ENCODE measurements at places on chromosomes 7 and 10. TPM values are rescaled to one million over a fixed set of nuclear protein-coding genes. Genes with fewer than 3 reads are reported as not detected.

PROSER2 gene
- 1.1 TPM for total RNA-seq

SAP25 gene
- total RNA-seq: 23.4 TPM

TMEM270 gene
- total RNA-seq: not detected

CAMK2B gene
- total RNA-seq: 0.86 TPM

FKBP6 gene
- total RNA-seq: not detected

MINDY4 gene
- total RNA-seq: 1.9 TPM

CALD1 gene
- 20.0 TPM for total RNA-seq

- no peak overlapping the region for H3K4me3 ChIP-seq
- H3K27ac ChIP-seq: no peak overlapping the region
- no peaks in the 10 kb centered on the region for H3K4me1 ChIP-seq
- no peaks in the 10 kb centered on the region for H3K36me3 ChIP-seq
Measured at GRCh38 chr7:146370171-146370570, 253.6 kb downstream of the CNTNAP2 start.

DNA sequence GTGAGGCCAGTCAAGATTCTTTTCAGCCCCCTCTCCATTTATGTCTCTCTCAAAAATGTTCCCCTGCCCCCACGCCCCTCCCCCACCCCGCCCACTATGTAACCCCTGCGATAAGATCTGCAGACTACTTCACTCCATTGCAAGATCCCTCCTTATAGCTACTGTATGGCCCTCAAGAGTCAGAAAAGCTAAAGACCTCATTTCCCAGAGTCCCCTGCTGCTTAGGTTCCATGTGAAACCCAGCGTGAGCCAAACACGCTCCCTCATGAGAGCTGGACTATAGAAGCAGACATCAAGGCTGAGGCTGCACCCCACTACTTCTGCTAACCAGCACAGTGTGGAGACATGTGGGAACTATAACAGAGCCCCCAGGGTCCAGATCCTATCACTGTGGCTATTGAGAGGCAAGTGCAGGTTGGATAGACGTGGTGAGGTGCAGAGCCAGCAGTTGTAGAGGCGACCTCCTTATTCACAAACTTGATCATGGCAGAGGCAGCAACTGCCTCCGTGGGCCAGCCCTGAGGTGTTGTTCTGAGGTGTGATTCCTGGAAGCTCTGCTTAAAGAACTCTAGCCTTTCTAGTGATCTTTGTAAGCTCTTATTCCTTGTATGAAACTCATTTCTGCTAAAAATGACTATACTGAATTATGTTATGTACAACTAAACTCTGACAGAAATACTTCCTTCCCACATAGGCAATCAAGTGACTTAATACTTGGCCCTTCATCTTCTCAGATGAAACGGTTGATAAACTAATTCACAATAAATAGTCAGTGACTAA lies 117.0 kb upstream of the ARID5B start:
- no peaks in the 10 kb centered on the region for H3K27me3 ChIP-seq
- H3K4me1 ChIP-seq: peaks cover 72% of the 10 kb centered on the region
- DNase-seq: peak; percentile 51
- H3K36me3 ChIP-seq: no peaks in the 10 kb centered on the region
- peak overlapping the region; percentile 61 for H3K4me3 ChIP-seq
- peak overlapping the region; percentile 85 for H3K27ac ChIP-seq

DNA sequence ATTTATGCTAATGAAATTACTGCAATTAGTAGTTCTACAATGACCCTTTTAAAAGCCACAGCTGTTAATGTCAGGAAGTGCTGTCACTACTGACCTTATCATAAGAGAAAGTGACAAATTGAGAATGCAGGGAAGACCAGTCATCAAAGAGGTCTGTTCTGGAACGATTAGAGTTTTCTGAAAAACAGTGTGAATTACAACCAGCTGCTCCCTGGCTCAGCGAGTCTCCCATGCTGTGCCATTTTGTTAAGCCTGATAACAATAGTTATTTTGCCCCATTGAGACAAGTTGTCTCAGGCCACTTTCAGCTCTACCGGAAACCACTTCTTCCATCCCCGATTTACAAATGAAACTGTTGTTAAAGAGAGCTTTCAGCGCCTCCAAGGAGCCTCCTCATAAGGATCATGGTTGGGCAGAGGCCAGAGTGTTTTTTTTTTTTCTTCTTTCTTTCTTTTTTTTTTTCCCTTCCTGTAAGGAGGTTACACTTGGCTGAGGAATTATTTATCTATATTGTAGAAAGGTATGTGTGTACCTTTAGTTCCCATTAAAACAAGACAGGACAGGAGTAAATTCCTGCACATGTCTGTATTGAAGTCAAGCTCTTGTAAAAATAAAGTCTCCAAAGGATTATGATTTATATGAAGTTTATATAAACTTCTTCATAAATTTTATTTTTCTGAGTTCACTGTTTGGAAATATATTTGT lies 173.6 kb downstream of the CDCA7L start:
- H3K36me3 ChIP-seq: no peaks in the 10 kb centered on the region
- no peak for DNase-seq
- H3K27me3 ChIP-seq: peaks cover 7% of the 10 kb centered on the region
- peaks cover 13% of the 10 kb centered on the region for H3K4me1 ChIP-seq
- no peak overlapping the region for H3K27ac ChIP-seq
- H3K4me3 ChIP-seq: no peak overlapping the region

- no peaks in the 10 kb centered on the region for H3K36me3 ChIP-seq
- no peaks in the 10 kb centered on the region for H3K27me3 ChIP-seq
- peak; percentile 56 for DNase-seq
- peak overlapping the region; percentile 58 for H3K27ac ChIP-seq
- peak overlapping the region; percentile 80 for H3K4me3 ChIP-seq
Measured at GRCh38 chr10:119478111-119478802, 64.3 kb downstream of the RGS10 start.

- DNase-seq: no peak
- H3K4me1 ChIP-seq: peaks cover 87% of the 10 kb centered on the region
- H3K36me3 ChIP-seq: peaks cover 2% of the 10 kb centered on the region
- no peak overlapping the region for H3K4me3 ChIP-seq
- no peaks in the 10 kb centered on the region for H3K27me3 ChIP-seq
Measured at GRCh38 chr10:22697800-22698199, 16.6 kb downstream of the PIP4K2A start.

DNA sequence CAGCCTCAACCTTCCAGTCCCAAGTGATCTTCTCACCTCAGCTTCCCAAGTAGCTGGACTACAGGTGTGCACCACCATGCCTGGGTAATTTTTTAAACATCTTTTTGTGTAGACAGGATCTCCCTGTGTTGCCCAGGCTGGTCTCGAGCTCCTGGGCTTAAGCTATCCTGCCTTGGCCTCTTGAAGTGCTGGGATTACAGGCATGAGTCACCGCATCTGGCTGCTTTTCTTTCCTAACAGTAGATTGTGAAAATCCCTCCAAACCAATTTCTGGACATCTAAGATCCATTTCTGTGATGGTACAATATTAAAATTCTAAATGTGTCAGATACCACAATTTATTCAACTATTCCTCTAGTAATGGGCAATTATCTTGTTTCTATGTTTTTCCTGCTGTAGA lies 38.7 kb downstream of the RAB18 start:
- no peaks in the 10 kb centered on the region for H3K36me3 ChIP-seq
- DNase-seq: no peak
- H3K27me3 ChIP-seq: no peaks in the 10 kb centered on the region
- H3K27ac ChIP-seq: peak overlapping the region; percentile 54
- peaks cover 30% of the 10 kb centered on the region for H3K4me1 ChIP-seq
